Esophagus mucosa (tissue), 1 donor: ENCODE measurements at places on chromosomes 7 and 10.
A peak's percentile ranks its signal among the peaks of the same experiment; 100 is the strongest.

DNA sequence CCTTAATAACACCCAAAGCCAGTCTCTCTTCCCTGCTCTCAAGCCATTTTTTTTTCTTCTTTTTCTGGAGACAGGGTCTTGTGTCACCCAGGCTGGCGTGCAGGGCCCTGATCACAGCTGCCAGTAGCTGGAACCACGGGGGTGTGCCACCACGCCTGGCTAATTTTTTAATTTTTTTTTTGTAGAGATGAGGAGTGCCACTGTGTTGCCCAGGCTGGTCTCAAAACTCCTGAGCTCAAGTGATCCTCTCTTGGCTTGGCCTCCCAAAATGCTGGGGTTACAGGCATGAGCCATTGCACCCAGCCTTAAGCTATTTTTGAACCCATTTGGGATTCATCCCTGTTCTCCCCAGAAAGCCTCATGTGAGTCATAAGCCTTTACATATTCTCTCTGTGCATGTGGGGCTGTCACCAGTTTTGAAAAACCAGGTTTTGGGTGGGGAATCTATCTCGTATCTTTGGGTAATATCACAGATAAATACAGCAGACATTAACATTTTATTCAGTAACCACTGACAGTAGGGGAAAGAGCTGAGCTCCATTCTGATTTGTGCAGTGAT is 15.5 kb downstream of the ZNF487 start:
- peak; percentile 6 for ATAC-seq

GRCh38 chr7:5672468-5672867 is 109.0 kb downstream of the RNF216 start:
- no peak for ATAC-seq

DNA sequence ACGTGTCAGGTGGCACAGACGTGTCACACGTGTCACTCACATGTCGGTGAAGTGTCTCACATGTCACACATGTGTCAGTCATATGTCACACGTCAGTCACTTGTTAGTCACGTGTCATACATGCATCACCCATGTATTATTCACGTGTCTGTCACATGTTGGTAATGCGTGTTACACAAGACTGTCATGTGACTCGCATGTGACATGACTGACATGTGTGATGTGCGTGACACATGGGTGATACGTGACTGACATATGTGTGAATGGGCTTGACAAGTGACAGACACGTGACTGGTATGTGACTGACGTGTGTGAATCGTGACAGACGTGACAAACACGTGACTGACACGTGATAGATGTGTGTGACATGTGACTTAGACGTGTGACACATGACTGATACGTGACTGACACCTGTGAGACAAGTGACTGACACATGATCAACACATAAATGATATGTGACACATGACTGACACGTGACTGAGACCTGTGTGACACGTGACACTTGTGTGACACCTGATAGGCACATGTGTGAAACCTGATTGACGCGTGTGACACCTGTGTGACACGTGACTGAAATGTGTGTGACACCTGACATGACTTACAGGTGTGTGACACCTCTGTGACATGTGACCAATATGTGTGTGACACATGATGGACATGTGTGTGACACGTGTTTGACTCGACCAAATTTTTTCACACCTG is 56.1 kb downstream of the ZNF92 start:
- no peak for ATAC-seq

GRCh38 chr7:51029701-51030191 is 247.1 kb upstream of the GRB10 start:
- no peak for ATAC-seq

- ATAC-seq = no peak
Observed at GRCh38 chr10:12876266-12876665, 125.2 kb downstream of the CCDC3 start.

DNA sequence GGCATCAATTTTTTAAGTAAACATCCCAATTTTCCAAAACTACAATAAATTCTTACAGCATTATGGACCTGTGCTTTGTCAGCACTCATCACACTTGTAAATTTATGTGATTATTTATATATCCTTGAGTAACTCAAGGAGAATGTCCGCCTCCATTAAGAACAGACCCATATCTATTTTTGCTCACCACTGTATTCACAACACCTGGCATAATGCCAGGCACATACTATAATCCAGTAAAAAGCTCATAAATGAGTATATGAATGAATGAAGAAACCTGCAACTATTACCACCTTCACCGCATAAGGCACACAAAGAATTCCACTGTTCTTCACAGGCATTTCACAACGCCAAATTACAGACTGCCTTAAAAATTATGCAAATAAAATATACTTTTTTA is 46.9 kb downstream of the MINDY3 start:
- ATAC-seq = no peak

DNA sequence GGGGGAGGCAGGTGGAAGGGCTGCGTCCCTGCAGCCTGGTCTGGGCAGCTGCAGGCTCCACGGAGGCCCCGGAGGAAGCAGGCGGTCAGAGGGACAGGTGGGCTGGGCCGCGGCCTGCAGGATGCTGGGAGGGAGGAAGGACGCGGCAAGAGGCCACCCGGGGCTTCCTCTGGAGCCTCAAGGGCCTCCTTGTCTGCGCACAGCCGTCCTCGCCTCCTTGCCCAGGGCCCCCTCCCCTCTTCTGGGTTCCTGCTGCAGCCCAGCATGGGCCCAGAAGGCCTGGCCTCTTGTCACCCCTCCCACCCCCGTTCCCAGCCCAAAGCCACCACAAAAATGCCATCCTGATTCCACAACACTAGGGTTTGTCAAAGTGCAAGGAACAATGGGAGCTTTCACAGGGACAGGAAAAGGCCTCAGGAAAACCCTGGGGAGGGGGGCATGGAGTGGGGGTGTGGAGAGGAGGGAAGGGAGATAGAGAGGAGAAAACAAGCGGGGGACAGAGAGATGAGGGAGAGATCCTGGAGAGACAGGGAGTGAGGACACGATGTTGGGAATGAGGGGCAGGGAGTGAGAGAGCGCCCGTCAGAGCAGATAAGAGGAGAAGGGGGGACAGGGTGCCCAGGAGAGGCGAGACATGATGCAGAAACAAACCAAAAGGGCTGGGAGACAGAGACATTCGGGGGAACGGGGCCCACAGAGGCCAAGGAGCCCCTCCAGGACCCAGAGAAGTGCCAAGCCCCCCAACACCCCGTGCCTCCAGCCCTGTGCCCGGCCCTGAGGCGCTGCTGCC is 41.8 kb downstream of the ZCCHC24 start:
- peak; percentile 11 for ATAC-seq

GRCh38 chr10:58756130-58756719 is 243.6 kb downstream of the BICC1 start:
- ATAC-seq = no peak

DNA sequence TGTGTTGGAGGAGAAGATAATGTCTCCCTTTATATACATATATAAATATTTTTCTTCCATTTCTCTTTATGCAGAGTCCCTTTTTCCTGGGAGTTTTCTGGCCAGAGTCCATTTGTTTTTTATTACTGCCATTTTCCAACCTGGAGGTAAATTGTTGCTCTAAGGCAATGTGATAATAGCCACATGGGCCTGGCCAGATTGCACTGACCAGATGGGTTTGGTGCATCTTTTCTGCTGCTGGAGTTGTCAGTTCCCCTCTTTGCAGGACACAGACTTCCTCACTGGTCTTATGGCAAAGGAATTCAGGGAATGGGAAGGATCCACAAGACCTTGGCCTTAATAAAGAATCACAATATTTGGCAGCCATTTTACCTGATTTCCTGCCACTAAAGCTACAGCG is 254.9 kb downstream of the SORCS3 start:
- no peak for ATAC-seq

DNA sequence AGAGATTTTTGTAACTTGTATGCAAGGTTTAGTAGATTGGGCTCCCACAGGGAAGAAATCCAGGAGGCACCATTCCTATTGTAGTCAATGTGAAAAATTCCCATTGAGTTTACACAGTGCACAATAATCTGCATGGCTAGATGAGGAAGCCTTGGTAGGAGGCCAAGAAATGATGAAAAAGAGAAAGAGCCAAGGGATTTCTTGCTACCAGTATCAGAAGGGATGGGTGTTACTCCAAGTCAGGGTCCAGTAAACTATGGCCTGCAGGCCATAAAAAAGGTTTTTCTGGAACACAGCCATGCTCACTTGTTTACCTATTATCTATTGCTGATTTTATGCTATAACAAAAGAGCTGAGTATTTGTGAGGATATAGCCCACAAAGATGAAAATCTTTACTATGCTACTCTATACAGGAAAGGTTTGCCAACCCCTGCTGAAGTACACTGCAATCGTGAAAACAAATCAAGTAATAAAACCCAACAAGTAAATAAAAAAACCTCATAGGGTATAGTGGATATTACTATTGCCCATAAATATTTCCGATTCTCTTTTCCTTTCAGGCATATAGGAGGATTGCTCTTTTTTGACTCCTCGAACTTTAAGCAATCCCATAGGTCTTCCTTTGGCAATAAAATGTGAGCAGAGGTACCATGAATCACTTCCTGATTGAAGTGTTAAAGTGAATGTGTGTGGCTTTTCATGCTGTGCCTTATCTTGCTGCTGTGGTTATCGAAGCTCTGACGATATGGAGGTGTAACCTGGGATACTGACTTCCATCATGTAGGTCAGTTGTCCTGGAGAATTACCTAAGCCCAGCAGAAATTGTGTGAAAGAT is 256.3 kb upstream of the MAGI2 start:
- ATAC-seq = no peak

GRCh38 chr10:13046851-13047528 is 45.5 kb upstream of the CCDC3 start:
- no peak for ATAC-seq

DNA sequence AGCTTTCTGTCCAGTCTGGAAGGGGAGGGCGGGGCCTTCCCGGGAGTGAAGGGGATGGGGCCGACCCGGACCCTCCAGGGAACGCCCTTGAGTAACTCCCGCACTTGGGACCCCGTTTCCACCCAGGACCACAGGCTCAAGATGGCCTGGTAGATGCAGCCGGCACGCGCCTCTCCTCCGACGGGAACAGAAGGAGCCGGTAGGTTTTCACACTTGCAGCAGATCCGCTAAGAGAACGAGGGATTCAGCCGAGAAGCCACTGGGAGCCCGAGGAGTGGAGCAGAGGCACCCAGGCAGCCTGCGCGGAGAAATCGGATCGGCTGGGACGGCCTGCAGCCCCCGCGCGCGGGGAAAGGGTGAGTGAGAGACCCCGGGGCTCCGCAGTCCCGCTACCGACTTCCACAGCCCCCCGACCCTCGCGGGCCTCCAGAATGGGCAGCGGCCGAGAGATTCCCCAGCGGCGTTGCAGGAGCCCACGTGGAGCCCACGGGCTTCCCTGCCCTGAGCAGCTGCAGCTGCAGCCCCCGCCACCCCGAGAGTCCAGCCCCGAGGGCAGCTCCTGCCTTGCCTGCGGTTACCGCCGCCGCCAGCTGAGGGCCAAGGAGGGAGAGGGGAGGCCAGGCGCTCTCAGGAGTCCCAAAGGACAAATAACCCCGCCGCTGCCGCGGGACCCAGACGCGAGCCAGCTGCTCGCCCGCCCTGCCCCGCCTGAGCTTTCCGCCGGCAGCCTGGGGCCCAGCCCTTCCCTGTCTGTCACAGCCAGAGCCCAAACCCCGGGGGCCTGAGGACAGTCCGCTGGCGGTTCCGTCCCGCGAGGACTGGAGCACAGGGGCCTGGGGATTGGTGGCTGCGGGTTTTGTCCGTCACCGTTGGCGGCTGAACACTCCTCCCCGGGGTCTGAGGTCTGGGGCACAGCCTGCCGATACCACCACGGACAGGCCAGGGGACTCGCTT is 21.8 kb downstream of the IFT22 start:
- ATAC-seq = no peak

- ATAC-seq = peak; percentile 52
Observed at GRCh38 chr7:35755711-35756110, 45.1 kb upstream of the SEPTIN7 start.

- ATAC-seq = no peak
Observed at GRCh38 chr10:119320981-119321380, 113.6 kb downstream of the GRK5 start.

GRCh38 chr7:117731455-117731854 is 141.8 kb downstream of the CTTNBP2 start:
- no peak for ATAC-seq

DNA sequence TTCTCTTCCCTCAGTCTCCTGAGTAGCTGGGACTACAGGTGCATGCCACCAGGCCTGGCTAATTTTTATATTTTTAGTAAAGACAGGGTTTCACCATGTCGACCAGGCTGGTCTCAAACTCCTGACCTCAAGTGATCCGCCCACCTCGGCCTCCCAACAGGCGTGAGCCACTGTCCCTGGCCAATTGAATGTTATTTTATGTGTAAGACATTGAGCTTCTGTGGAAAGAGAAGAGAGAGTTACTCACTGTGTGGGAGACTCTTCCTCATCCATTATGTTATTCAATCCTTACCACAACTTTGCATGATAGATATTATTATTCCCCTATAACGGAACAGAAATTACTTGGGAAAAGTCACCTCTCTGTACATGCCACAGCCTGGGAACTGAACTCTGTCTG is 32.6 kb upstream of the MXI1 start:
- ATAC-seq = no peak

GRCh38 chr10:73859428-73859783 is 14.9 kb downstream of the CAMK2G start:
- ATAC-seq = no peak

DNA sequence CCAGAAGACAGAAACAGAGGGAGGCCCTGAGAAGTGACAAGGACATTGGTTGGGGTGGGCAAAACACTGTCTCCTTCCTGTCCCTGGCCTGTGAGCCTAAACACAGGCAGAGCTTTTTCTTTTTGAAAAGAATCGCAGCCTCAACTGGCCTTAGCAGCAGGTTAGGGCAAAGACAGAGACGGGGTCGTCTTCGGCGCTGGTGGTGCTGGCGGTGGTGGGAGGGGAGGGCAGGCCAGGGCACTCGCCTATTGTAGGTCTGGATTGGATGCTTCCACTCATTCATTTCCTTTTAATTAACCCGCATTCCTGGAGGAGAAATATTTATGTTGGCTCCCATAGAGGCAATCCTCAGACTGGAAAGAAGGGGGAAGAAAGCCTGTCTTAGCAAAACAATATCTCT is 22.6 kb downstream of the WNT8B start:
- no peak for ATAC-seq

DNA sequence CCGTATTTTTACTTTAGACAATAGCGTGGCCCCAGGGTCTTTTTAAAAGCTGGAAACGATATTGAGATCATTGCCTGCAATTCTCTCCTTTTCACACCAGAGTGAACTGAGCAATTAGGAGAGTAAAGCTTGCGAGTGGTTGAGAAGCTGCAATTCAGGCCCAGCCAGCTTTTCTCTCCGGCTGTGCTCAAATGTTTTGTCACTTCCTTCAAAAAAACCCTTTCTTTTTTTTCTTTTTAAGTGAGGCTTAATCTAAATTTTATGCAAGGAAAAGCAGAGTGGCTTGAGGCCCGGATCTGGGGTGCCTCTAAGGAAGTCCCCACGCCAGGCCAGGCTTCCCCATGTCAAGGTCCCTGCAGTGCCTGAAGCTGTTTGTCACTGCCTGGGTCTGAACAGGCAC is 433.9 kb downstream of the GLRX3 start:
- no peak for ATAC-seq

DNA sequence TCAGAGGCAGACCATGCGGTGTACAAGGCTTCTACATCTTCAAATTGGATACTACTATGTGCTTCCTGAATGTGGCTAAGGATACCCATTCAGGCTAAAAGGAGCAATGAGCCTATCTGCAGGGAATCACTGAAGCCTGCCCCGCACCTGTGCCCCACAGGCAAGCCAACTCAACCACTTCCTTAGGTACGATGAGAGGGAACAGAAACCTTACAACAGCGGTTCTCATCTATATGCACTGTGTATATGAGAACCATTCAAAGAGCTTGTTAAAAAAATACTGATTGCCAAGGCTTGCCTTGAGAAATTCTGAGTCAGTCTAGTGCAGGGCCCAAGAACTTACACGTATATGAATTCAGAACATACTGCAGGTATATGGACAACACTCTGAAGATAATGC is 679.6 kb downstream of the PARD3 start:
- no peak for ATAC-seq

GRCh38 chr10:30820261-30820991 is 190.9 kb upstream of the LYZL2 start:
- no peak for ATAC-seq
